GM18507 (cell line): ENCODE measurements at places on chromosomes 16 and 17.

- DNase-seq: no peak
These were observed 5.1 kb downstream of the PRSS21 start for GRCh38 chr16:2822158-2822495.

GRCh38 chr16:2964475-2965336, 631 bp downstream of the KREMEN2 start:
- no peak for DNase-seq

- no peak for DNase-seq
These were observed 40.3 kb upstream of the KIFC3 start for GRCh38 chr16:57842601-57843000.

- DNase-seq: no peak
These were observed 655 bp upstream of the GPR139 start for GRCh38 chr16:20074099-20074991.

DNA sequence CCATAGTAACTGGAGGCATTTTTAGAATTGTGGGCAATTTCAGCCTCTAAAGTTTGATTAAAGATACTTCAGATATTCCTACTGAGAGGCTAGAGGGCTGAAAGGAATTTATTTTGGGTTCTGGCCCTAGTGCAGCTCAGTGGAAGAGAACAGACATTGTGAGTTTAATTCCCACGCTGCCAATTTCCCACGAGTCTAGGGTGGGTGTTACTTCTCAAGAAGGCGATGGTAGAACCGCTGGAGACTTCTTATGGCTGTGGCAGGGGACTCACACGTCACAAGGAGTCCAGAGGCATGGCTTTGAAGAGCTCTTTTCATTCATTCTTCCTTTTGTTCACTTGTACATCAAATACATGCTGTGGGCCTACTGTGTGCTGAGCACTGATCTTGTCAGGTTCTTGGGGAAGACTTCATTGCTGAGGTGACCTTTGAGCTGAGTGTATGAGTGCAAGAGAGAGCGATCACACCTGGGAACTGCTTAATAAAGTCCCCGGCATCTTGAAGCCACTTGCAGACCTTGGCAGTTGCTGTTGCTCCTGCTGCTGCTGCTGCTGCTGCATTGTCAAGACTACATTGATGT, 111.7 kb downstream of the WWOX start:
- no peak for DNase-seq

GRCh38 chr17:32256701-32257019, 9.0 kb upstream of the RHBDL3 start:
- no peak for DNase-seq

DNA sequence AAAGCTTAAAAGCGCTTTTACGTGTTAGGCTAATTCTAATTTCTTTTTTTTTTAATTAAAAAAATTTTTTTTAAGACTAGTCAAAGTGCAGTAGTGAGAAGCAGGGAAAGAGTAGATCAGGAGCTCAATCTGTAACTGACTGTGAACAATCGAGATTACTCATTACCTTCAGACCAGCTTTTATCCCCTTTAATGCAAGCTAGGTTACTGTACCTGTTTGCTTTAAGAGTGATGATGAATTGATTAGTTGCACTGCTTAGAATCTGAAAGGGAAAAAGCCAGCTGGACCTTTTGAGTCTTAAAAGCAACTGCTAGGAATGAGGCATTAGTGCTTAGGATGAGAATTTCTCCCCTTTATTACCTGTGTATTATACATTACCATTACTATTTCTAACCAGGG, 19.0 kb downstream of the PSMD11 start:
- no peak for DNase-seq

GRCh38 chr16:89700649-89701424, 668 bp downstream of the SPATA2L start:
- DNase-seq: no peak

DNA sequence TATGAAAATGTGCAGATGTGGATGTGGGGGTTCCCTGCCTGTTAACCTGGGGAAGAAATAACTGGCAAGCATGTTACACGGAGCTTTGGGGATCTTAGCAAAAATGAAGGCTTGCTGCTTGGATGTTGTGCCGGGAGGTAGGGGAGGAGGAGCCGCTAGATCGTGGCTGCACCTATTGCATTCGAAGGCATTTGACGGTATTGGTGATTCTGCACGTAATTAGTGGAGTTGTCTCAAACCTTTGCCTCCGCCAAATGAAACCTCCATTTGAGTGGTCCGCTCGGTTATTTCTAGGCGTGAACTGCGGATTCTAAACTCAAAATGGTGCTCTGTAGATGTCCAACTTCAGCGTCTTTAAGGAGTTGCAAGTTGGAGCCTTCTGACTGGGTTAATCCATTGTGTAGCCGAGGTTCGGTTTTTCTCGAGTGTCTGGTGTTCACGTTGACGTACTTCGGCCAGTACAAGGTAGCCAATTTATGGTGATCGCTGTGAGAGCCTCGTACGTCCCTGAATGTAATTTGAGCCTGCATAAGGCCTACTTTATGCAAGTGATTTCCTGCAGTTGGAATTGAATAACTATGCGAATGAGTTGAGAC, 1.5 kb downstream of the TNRC6C start:
- DNase-seq: no peak

GRCh38 chr16:56108724-56109123, 82.6 kb upstream of the GNAO1 start:
- DNase-seq: no peak

DNA sequence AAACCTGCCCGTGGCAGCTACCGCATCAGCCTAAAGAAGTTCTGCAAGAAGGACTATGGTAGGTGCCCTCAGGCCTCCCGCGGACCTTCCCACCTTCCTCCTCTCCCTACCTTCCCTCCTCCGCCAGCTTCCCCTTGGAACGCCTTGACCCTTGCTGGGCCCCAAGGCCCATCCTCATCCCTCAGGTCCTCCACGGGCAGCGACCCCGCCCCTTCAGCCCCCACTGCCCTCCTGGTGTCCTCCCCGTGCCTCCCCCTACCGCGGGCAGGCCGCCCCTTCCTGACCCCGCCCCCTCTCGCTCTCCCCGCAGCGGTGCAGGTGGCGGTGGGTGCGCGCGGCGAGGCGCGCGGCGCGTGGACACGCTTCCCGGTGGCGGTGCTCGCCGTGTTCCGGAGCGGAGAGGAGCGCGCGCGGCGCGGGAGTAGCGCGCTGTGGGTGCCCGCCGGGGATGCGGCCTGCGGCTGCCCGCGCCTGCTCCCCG, 1.4 kb upstream of the TBC1D24 start:
- no peak for DNase-seq

GRCh38 chr17:69588827-69589239, 174.3 kb downstream of the MAP2K6 start:
- DNase-seq: no peak

- DNase-seq: no peak
These were observed 3.7 kb downstream of the ADAD2 start for GRCh38 chr16:84194470-84195200.

GRCh38 chr17:41012326-41013120, 3.6 kb upstream of the KRTAP3-1 start:
- no peak for DNase-seq

GRCh38 chr17:27986805-27987684, 55.4 kb upstream of the NLK start:
- DNase-seq: no peak

DNA sequence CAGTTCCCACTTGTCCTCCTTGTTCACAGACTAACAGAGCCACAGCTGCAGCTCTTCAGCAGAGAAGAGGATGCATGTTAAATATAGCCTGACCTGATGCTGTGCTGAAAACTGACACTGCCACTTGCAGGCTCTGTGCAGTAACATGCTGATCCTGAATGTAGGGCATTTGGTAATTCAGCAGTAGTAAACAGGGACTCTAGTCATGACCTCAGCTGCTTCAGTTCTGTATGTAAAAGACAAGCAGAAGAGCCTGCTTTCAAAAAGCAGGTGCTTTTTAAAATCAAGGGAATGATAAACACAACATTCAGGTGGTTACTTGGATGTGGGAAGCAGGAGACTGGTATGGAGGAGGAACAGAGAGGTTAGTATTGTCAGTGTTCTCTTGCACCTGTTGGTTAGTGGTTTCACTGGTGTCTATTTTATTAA, 33.8 kb downstream of the ESRP2 start:
- no peak for DNase-seq

GRCh38 chr16:17170435-17170834, 300.3 kb downstream of the XYLT1 start:
- DNase-seq: no peak

DNA sequence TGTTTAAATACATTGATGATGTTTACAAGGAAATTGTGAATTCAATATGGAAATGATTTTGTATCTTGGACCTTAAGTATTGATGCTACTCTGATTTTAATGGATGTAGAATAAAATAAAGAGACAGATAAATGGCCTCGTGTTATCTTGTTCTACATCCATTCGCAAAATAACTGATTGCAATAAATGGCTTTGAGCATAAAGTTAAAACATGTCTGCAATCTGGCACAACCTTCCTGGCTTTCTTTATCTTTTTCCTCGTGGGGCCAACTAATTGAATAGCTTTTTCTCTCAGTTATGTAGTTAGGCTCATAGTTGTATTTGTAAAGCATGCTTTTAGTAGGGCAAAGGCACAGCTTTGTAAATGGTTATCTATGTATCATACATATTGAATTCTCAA, 691.4 kb downstream of the CDH8 start:
- no peak for DNase-seq

DNA sequence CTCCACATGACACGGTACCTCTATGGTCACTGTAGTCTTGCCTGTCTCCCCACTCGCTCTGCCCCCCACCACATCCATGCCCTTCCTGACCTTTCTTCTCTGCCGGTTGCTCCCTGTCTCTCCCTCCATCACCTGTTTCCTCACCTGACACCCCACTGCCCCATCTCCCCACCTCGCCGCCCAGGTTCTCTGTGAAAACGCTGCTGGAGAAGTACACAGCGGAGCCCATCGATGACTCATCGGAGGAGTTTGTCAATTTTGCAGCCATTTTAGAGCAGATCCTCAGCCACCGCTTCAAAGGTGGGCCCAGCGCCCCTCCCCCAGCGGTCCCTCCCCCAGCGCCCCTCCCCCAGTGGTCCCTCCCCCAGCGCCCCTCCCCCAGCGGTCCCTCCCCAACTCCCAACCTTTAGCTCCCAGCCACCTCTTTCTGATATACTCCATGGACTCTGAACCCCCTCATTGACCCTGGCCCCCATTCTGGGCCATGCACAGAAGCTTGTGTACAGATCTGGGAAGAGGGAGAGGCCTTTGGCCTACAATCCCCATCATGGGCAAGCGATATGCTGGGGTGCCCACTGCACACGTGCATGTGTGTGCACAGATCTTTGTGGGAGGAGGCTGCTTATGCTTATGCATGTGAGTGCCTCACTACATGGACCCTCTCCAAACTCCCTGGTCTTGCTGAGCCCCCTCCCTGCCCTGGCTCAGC, 4.1 kb downstream of the RUNDC3A start:
- DNase-seq: no peak

GRCh38 chr17:39818358-39819000, 45.6 kb downstream of the IKZF3 start:
- DNase-seq: no peak

DNA sequence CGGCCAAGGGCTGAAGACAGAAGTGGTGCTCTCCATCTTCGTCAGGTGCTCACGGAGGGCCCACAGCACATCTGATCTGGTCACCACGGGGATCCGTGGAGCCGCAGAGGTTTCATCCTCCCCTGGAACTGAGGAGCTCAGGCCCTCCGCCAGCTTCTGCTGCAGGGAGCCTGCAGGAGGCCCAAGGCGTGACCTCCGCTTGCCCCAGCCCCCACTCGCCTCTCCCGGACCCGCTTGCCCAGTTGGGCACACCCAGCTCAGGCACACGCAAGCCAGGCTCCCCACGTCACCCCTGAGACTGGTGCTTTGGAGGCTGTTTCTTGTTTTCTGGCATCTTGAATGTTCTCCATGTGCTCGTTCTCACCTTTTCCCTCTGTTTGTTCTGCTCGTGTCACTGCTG, 39.4 kb upstream of the CHMP6 start:
- no peak for DNase-seq

- no peak for DNase-seq
These were observed 92.0 kb downstream of the ABCA8 start for GRCh38 chr17:68863091-68863652.

DNA sequence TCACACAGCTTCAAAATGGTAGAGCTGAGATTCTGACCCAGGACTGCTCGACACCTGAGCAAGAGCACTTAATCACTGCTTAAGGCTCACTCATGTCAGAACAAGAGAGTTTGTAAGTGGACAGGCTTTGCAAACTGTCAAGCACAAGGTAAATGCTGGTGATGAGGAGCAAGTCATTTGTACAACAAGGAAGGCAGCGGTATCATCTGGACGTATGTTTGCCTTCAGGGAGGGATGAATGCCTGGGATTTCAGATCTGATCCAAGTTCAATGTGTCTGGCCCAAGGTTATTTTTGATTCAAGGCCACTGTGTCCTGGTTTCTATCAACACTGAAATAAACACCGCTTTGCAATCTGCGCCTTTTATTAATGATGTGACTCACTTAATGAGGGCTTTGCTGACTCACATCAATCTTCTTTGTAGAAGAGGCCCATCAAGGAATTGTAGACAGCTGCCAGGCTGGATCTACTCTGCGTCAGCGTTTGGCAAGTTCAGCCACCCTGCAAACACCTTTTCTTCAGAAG, 174.4 kb upstream of the HS3ST3A1 start:
- DNase-seq: no peak

GRCh38 chr16:1060416-1061340, 11.9 kb upstream of the SSTR5 start:
- DNase-seq: no peak

DNA sequence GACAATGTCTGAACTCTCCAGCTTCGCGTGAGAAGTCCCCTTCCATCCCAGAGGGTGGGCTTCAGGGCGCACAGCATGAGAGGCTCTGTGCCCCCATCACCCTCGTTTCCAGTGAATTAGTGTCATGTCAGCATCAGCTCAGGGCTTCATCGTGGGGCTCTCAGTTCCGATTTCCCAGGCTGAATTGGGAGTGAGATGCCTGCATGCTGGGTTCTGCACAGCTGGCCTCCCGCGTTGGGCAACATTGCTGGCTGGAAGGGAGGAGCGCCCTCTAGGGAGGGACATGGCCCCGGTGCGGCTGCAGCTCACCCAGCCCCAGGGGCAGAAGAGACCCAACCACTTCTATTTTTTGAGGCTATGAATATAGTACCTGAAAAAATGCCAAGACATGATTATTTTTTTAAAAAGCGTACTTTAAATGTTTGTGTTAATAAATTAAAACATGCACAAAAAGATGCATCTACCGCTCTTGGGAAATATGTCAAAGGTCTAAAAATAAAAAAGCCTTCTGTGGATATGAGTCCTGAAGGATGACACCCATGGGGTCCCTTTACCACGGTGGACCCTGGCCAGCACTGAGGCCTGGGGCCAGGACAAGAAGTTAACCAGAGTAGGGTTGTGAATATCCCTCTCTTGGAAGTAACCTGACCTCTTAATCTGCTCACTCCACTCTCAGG, 10.5 kb upstream of the ITGAD start:
- DNase-seq: peak; percentile 55

GRCh38 chr17:38507921-38508569, 79.8 kb downstream of the ARHGAP23 start:
- DNase-seq: no peak

DNA sequence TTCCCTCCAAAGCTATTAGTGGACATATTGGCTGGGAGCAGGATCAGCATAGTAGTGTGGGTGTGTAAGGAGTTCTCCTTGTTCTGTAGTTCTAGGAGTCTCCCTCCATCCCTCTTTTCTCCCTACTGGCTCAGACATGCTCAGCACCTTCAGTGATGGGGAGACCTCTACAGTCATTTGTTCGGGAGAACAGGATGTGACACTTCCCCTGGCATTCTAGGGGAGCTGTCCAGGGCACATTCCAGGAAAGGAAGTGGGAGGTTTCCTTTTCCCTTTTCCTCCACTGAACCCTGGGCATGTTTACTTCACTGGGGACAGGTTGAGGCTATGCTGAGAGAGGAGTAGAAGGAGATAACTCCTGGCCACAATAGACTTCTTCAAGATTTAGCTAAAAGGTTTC, 86.5 kb downstream of the MYH13 start:
- DNase-seq: no peak
